PC-9 (cell line): ENCODE measurements at places on chromosomes 4 and X.
A peak's percentile ranks its signal among the peaks of the same experiment; 100 is the strongest.

DNA sequence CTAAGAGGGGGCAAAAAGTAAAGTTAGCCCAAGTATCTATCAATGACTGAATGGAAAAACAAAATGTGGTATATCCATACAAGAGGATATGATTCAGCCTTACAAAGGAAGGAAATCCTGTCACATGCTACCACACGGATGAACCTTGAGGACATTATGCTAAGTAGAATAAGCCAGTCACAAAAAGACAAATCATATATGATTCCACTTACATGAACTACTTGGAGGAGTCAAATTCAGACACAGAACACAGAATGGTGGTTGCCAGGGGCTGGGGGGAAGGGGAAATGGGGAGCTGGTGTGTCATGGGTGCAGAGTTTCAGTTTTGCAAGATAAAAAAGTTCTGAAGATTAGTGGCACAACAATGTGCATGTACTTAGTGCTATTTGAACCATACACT, 101.8 kb downstream of the SH3KBP1 start:
- no peak for DNase-seq

DNA sequence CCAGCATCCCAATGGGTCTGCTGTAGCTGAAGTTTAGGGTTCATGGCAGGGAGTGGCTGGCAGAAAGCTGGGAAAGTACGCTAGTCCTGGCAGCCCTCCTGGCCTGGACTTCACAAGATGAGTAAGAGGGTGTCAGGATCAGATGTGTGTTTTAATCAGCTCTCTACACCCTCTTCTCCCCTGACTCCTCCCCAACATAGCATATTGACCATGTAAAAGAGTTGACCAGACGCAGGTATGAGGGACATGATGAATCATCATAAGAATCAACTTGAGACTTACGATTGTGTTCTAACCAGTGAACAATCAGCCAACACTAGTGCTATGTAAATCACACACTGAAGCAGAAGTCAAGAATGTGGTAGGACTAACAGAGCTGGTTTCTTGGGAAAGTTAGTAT, 5.3 kb downstream of the SOWAHB start:
- DNase-seq = peak; percentile 95

- DNase-seq = no peak
These were observed 122.2 kb downstream of the SHROOM4 start for GRCh38 chrX:50691820-50692219.

- no peak for DNase-seq
These were observed 26.0 kb upstream of the C4orf50 start for GRCh38 chr4:6044276-6044675.

GRCh38 chr4:186946136-186946535, 222.5 kb upstream of the FAT1 start:
- DNase-seq = no peak

DNA sequence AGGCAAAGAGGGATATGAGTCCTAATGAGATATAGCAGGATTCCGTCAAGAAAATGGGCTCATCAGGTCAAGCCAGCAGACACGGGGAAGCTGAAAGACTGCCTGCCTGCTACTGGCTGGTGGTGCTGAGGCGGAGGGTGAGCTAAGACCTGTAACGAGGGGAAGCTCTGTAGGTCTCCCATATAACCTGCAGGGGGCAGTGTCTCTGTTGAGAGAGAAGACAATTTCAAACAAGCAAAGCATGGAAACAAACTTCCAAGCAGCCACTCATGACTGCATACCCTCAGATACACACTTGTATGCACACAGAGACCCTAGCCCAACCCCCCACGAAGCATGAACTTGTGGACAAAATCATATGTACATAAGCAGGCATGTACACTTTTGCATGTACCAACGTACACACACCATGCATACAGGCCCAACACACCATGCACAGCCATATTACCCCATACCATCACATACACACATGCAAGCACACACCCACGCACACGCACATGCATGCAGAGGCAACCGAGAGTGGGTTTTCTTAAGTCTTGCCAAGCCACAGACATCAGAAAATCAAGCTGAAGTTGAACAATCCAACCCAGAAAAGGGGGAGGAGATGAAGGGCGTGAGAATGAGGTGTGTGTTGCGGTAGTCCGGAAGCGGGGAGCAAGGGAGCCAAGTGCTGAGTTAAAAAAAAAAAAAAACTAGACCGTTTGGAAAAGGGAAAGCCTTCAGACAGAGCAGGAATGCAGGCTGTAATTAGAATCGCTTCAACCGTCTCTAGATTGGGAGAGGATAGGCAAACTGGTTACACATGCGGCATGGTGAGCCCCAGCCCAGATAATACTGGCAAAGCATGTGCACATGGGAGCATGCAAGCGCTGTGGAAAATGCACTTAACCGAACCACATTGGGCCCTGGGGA, 71.0 kb downstream of the PJA1 start:
- peak; percentile 36 for DNase-seq

DNA sequence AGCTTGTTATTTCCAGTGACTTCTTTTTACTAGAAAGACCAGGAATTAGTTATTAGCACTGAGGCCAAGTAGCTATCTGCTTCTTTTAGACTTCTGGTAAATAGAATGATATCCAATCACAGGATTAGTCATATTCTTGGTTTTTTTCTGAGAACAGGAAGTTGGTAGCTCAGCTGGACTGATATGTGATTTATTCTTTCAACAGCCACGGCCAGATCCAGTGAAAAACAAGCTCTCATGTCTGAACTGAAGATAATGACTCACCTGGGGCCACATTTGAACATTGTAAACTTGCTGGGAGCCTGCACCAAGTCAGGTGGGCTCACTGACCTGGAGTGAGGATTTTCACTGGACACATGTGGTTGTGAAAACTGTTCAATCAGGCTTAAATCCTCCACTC, 48.6 kb downstream of the PDGFRA start:
- DNase-seq = no peak

- DNase-seq = no peak
These were observed at the start of gene HPGDS for GRCh38 chr4:94342694-94343093. HPGDS (minus strand) TSS chr4:94342836; CDS start chr4:94334629, 8,207 bp downstream.

- DNase-seq = no peak
These were observed 58.0 kb downstream of the SPCS3 start for GRCh38 chr4:176377780-176378179.

GRCh38 chr4:57093845-57094831, 16.0 kb downstream of the IGFBP7 start:
- DNase-seq = no peak

DNA sequence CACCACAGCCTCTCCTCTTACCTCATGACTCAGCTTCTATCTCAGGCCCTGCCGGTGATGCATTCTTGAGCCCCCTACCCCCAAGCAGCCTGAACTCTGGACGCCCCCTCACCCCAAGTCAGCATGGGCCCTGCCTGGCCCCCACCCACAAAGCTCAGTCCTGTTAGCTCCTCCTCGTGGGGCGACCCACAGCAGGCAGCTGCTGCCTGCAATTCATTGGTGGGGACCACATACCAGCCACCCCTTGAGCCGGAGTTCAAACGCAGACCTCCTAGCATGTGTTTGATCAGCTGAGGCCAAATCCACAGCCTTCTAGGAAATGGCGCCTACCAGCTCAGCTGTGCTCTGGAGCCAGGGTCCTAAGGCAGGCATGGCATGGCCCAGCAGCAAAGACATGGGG, 111.8 kb downstream of the EFNB1 start:
- no peak for DNase-seq

GRCh38 chr4:19694812-19695211, 556.9 kb upstream of the SLIT2 start:
- no peak for DNase-seq

- no peak for DNase-seq
These were observed 72.6 kb upstream of the ARHGAP24 start for GRCh38 chr4:85402371-85402770.

GRCh38 chrX:11778230-11778629, 20.2 kb downstream of the MSL3 start:
- DNase-seq = no peak

DNA sequence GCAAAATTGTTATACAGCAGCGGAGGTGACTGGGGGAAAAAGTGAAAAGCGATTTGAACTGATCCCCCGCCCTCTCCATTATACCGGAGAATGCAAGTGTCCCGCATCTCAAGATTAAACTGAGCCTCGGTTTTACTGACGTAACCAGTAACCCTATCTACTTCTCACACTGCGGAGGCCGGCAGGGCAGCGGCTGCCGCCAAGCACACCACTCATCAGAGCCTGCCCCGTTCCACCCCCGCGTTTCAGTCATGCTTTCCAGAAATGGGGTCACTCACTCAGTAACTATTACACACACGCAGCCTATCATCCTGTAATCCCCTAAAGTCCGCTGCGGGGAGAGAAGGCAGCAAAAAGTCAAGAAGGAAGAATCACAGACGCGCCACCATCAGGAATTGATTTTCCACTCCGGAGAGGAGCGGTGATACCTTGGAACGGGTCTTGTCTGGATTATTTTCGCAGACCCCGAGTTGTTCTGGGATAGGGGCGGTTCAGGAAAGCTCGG, 1.4 kb downstream of the RPS6KA3 start:
- DNase-seq = peak; percentile 29

DNA sequence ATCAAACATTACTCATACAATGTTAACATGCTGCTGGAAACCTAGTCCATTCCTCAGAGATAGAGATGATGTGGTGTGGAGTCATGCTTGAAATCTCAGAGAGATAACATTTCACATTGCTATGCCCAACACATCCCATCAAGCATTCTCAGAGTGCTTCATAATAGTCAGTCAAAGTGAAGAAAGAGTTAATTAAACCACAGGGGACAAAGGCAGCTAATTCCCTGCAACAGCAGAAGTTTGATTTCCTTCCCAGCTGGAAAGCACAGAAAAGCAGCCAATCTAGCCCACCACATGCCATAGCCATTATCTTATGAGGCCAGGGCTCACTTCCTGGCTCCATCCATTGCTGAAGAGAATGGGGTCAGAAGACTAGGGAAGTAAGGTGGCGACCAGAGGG, 8.9 kb downstream of the KDR start:
- no peak for DNase-seq

DNA sequence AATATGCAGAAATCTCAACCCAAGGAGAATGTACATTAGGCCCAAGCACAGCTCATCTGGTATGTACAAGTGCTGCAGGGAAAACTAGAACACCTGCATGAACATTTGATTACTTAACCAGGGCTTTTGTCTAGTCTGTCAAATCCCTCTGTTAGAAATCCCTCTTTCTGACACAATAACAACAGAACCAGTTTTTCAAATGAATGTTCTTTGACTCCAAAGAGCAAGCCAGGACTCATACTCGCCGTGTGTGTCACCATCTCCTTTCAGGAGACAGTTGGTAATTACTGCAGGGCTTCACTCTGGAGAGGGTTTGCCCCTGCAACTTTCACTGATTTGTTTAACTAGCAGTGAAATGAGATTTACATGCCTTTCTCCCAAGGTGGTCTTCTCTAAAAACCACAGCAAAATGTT, 143.0 kb upstream of the FAM241A start:
- no peak for DNase-seq

GRCh38 chr4:89486042-89486441, 178.4 kb upstream of the GPRIN3 start:
- no peak for DNase-seq

- no peak for DNase-seq
These were observed 199.9 kb downstream of the GC start for GRCh38 chr4:71583971-71584370.

DNA sequence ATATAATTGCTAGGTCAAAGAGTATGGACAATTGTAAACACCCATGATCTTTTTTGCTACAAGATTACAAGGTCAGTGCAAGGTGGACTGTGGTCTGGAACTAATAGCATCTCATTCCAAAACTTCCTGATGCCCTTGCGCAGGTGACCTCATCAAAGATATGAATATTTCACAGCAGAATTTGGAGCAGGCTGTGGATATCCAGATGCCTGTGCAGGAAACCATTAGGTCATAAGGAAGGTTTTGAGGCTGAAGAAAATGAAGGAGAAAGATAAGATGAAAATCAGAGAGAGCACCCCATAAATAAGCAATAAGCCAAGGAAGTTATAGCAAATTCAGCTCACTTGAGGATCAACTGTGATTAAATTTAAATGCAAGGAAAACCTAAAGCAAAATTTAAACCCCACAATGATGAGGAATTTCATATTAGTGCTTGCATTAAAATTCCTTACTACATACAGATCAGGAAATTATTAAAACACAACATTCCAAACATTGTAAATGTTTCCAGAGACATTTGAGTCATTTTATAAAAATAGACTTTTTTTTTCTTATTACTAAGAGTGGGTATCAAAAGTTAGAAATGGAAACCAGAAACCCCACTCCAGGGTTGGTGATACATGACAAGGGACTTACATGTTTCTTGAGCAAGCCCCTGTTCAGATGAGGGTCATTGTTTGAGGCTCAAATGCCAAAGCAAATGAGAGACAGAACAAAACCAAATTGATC, 100.7 kb upstream of the FAM9C start:
- no peak for DNase-seq

GRCh38 chrX:154750301-154751202, at the start of gene GAB3:
GAB3 (minus strand) TSS chrX:154751077; CDS start chrX:154751025, 52 bp downstream.
- DNase-seq = no peak

DNA sequence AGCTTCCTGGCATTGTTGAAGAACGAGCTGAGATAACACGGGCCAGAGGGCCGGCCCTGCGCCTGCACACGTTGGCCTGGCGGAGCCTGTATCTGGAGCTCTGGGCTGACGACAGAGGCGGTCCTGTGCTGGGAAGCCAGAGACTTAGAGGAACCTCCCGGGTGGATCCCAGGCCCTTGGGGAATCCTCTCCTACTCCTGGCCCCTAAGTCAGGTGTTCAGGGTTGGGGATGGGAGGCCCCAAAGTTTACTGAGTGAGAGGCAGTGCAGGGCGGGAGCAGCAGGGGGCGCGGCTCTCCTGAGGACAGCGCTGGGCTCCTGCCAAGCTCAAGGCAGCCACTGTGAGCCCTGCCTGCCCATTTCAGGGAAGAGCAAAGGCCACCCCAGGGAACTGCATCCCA, 2.5 kb upstream of the HTRA3 start:
- DNase-seq = peak; percentile 78

DNA sequence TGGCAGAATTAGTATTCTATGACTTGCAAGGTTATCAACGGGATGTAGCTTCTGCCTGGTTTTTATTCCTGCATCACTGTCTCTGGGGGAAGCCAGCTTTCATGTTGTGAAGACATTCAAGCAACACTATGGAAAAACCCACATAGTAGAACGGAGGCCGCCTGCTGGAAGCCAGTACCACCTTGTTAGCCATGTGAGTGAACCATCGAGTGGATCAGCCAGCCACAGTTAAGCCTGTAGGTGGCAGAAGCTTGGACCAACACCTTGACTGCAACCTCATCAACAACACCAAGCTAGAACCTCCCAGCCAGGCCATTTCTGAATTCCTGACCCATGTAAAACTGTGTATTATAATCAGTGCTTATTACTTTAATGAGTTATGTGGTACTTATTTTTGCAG, 538.2 kb downstream of the KCNIP4 start:
- DNase-seq = no peak

DNA sequence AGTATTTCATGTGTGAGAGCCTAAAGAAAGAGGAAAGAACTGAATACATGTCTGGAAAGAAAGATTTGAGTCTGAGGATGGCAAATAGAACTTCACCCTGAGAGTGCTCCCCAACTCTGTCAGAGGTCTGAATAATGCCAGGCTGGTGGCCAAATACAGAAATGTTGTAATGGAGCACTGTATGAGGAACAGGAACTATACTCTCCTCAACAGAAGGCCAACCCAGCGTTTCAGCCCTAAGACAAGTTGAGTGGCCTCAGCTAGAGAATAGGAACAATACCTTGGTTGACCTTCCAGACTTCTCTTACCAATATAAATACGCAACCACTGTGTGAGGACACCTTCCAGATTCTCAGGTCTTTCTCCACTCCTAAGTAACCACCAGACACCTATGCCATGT, 94.5 kb upstream of the STIM2 start:
- DNase-seq = no peak

- DNase-seq = no peak
These were observed 45.4 kb downstream of the ANTXR2 start for GRCh38 chr4:80027611-80028010.

GRCh38 chr4:165656829-165657490, 216.1 kb upstream of the TLL1 start:
- DNase-seq = no peak
